ENCODE measurements at places on chromosomes 11 and 22.

DNA sequence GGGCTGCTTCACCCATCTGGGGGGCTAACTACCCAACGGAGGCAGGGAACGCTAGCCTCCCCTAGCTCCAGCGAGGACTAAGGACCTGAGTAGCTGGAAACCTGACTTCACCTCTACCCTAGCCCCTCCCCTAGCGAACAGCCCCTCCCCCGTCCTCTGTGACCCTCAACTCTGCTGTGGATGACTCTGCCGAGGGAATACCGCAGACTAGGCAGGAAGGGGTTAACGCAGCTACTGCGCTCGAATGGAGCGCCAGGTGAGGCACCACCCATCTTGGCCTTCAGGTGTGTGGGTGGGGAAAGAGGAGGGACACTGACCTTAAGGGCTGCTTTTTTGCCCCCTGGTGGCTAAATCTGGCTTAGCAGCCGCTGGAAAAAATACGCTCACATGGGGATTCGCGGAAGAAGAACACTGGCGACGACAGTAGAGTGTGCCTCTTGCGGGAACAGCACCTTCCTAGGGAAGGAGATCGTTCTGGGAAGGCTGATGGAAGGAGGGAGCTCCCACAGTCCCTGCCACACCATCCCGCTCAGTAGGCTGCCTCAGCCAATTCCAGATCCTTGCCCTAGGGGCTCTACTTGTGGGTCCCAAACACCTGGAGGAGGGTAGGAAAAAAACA is 4.5 kb upstream of the BCL9L start:
- DNase-seq, result peak; percentile 91

DNA sequence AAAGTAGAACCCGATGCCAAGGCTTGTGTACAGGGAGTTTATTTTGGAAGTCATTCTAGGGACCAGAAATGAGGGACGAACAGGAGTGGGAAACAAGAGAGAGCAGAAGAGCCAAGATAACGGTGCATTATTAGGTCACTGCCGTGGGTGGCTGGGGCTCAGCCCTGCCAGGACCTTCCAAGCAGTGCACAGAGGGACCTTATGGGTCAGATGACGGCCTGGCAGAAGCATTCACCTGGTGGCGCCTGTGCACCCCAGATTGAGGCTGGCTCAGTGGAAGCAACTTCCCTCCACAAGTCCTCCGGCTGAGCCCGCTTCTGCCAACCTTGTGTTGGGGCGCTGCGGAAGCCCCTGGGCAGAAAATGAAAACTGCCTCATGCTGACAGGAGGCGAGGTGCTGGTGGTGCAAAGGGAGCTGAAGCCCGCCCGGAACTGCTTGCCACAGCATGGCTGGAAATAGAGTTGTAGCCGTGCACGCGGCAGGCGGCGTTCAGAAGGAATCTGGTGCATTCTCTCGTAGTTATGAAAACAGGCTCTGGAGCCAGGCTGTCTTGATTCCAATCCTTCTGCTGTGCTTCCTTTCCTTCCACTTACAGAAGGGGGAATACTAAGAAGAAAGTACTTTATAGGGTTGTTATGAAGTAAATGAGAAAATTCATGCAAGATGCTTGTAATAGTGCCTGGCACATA is 22.2 kb upstream of the TP53I11 start:
- DNase-seq, result no peak

GRCh38 chr11:14386895-14387480 is 28.0 kb upstream of the RRAS2 start:
- DNase-seq, result no peak

GRCh38 chr11:9479899-9480298 is 19.1 kb downstream of the ZNF143 start:
- no peak for DNase-seq

GRCh38 chr22:40834619-40835018 is 15.5 kb upstream of the SLC25A17 start:
- no peak for DNase-seq

DNA sequence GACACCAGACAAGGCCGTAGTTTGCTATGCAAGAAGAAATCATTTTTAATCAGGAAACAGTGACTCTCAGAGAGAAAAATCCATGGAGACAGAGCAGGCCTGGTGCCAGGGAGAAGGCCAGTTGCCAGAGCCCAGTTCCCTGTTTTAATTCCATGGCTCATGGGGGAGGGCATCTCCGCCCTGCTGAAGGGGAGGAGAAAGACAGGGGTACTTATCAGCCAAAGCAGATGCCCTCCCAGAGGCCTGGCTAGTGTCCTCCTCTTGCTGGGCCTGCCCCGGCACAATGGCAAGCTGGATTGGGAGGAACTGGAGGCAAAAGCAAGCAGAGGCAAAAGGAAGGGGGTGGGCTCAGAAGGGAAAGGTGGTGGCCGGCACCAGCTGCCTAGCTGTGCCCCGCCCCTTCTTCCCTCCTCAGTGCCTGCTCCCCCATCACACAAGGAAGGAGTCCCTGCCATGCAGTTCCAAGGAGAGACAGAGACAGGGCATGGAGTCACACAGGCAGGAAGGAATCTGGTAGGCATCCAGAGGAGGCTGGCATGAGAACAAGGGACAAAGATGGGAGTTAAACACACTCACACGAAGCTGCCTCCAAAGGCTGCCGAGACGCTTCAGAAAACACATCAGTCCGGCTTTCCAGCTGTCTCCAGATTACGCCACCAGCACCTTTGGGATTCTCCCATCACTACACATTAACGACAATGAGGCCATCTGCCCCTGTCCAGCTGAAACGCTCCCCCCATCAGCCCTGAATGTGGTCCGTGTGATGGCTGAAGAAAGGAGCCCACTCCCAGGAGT is 591.8 kb downstream of the BUD13 start:
- DNase-seq, result no peak

DNA sequence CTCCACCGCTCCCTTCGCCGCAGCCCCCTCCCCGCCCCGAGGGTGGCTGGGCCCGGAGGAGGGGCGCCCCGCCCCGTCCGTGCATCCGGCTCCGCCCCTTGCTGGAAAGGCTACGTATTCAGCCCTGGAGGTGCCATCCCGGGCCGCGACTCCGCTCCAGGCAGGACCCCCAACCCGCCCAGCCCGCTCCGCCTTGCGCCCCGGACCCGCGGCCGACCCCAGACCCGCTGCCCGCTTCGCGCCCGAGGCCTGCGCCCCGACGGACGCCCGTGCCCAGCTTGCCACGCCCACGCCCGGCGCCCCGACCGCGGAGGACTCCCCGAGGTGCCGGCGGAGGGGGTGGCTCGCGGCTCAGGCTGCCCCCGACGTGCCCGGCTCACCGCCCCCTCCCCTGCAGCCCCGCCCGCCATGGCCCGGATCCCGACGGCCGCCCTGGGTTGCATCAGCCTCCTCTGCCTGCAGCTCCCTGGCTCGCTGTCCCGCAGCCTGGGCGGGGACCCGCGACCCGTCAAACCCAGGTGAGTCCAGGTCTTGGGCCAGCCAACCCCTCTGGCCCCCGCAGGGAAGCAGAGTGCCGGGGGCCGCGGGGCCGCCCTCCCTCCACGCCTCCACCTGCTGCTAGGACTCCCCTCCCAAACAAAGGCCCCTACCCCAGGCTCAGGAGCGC is at the start of gene ADM2:
TSS of gene ADM2 (plus strand) at position 104 of the 667 bp plus-strand sequence. CDS start at position 409, 305 bp downstream.
- peak; percentile 72 for DNase-seq

GRCh38 chr11:70556884-70557741 is 158.8 kb downstream of the CTTN start:
- no peak for DNase-seq

DNA sequence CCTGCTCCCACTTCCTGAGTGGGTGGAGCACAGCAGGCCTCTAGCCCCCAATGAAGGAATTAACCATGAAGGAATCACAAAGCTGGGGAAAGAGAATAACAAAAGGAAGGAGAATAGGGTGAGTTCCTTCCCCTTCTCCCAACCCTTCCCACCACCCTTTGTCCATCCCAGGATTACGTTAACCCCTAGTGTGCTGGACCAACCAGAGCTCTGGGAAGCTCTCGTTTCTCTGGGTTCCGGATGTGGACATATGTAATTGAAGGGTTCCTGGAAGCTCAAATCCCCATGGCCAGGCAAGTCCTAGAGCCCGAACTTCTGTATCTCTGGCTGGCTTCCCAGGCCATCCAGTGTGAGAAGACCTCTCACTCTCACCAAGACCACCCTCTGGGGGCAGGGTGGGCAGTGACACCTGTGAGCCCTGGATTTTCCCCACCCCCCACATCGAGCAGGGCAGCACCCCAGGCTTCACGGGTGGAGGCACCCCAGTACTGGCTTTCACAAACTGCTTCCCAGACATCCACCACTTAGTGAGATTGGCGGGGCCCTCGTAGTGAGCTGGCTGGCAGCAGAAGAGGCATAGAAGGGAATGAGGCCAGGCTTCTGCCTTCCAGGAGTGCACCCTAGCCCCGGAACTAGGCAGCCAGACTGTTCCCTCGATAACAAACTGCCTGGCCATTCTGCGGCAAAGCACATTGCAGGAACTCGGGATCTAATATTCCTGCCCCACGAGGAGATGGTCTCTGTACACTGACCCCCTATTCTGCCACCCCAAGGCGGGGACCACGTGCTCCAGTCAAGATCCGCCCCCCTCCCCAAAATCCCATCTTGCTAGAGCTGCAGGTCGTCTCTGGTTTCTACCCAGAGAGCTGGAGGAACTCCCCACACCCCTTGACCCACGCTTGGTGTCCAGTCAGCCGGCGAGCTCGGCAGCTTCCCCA is 2.1 kb downstream of the NECTIN1 start:
- DNase-seq, result no peak

DNA sequence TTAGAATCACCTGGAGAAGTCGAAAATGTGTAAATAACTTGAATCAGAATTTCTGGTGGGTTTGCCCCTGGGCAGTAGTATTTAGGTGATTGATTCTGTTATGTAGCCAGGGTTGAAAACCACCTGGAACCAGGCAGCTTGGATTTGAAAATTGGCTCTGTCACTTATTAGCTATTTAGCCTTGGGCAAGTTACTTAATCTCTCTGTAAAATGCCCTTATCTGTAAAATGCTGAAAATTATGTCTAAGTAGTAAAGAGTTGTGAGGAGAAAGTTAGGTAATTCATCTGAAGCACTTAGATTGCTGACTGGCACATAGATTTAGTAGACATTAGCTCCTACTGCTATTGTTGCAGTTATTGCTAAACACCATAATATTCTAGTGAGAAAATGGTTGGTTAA is 49.3 kb downstream of the PPME1 start:
- no peak for DNase-seq

DNA sequence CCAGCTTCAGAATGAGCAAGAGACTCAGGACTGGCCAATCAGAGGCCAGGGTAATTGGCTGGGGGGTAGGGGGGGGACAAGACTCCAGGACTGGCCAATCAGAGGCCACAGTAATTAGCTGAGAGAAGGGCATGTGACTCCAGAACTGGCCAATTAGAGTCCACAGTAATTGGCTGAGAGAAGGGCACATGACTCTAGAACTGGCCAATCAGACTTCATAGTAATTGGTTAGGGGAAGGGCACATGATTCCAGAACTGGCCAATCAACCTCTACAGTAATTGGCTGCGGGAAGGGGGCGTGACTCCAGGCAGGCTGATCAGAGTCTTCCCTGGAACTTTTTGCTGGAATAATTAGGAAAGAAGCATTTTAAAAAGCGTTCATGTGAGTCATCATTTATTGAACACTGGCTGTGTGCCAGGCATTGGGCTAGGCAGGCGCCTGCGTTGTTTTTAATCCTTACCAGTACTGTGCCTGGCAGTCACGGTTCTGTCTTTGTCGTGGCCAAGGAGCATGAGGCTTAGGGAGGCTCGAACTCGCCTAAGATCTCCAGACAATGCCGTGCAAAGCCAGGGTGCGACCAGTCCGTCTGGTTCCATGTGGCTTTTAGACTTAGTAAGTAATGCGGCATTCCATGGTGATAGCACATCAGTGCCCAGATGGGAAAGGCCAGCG is 508.1 kb downstream of the TBC1D22A start:
- DNase-seq, result no peak

DNA sequence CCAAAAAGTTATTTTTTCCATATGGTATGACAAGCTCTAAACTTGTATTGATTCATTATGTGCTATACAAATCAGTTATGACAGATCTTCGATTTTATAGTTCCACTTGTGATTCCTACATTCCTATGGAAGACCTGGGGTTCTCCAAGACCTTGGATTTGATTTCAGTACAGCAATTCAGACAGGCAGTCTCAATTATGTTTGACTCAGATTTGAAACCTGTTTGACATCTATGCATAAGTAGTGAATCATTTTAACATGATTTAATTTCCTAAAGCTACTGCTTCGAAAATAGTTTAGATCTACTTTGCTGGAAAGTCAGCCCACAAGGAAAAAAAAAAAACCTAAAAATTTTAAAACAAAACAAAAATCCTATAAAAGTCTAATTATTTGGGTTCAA is 820.4 kb downstream of the LUZP2 start:
- DNase-seq, result no peak

GRCh38 chr11:113562981-113563461 is 87.8 kb upstream of the DRD2 start:
- DNase-seq, result no peak

- DNase-seq, result no peak
These were observed 37.0 kb downstream of the PRCP start for GRCh38 chr11:82863209-82863608.

GRCh38 chr11:65126624-65127274 is 4.6 kb downstream of the MRPL49 start:
- no peak for DNase-seq

GRCh38 chr11:104327861-104328511 is 164.0 kb upstream of the PDGFD start:
- no peak for DNase-seq

DNA sequence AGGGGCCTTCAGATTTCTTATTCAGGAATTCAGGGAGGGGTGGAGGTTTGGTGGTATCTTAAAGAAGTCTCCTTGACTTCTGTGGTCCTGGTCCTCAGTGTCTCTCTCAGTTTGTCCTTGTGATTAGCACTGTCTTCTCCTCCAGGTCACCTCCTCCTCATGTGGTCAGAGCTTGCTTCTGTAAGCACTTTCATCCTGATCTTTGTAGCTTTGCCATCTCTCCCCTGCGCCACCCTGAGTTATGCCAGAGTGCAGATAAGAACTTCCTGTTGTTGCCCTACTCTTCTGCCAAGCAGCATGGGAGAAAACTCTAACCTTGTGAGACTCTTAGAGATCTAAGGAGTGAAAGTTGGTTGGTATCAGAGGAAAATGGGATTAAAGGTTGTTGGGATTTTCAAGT is 30.9 kb downstream of the MICAL2 start:
- DNase-seq, result no peak

All from activated naive CD4-positive, alpha-beta T cell treated with Interleukin-2 at 50 U/mL for 16 hours (primary cell).